RPMI8226 (cell line): ENCODE measurements at places on chromosomes 1 and 21.
A peak's percentile ranks its signal among the peaks of the same experiment; 100 is the strongest.

DNA sequence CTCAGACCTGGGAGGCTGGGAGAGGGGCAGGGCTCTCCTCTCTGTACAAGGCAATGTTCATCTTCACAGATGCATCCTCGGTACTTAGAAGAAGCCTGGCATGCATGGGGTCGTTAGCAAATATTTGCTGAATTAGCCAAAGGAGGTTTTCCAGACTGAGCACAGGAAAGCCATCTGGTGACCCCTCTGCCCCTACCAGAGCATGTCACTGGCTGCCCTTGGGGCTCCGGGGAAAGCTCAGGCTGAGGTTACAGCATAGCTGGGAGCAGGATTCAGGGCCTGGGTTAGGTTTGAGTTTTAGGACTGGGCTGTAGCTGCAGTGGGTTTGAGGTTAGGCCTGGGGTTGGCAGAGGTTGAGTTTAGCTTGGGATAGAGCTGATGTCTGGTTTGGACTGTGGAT is 43.4 kb upstream of the ZBTB40 start:
- DNase-seq = no peak

- DNase-seq = no peak
These were observed 29.9 kb upstream of the PKP1 start for GRCh38 chr1:201253411-201253810.

- DNase-seq = peak; percentile 60
These were observed 53.1 kb upstream of the HMCN1 start for GRCh38 chr1:185681034-185681633.

- DNase-seq = no peak
These were observed 3.8 kb upstream of the NCMAP start for GRCh38 chr1:24551960-24552571.

GRCh38 chr1:201347498-201348210 is 29.8 kb downstream of the TNNT2 start:
- DNase-seq = no peak

DNA sequence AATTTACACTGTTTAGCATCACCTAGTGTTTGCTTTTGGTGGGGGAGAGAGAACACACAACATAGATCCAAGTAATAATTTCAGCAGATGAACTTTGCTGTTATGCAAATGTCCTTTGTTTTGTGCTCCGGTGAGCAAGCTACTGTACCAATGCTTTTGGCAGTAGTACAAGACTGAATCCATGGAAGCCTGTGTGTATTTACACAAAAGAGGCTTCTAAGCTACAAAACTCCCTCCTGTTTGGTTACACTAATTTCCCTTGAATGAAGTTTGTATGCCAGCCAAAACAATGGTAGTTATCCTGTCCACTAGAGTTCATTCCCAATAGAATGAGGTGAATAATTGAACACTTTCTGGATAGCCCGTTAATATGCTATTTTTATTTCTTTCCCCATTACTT is 320.5 kb downstream of the KCTD3 start:
- DNase-seq = no peak

DNA sequence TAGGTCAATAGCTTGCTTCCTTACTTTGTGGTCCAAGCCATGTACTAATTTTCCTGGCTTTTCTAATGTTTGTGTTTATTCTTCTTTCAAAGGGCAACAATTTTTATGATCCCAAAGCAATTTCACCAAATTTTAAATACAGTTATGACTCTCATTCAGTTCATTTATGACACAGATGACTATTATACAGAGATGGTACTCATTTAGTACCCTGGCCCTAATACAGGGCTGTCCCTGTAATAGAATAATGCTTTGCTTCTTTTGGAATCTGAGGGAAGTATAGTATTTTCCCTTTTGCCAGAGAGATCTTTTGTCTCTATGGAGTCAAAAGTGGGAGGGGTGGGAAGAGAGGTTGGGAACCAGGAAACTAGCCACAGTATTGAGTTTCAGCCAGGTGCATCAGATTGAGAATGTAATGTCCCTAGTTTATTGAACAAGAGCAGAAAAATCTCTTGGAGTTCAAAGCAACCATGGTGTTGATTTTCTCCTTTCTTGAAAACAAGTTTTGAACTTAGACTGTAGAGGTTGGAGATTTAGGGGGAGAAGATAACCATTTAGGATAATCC is 20.4 kb downstream of the DENND2D start:
- no peak for DNase-seq

- DNase-seq = no peak
These were observed 27.5 kb upstream of the RASAL2 start for GRCh38 chr1:178066296-178066907.
